ENCODE measurements at places on chromosomes 1 and 21. TPM values are rescaled to one million over a fixed set of nuclear protein-coding genes. Genes with fewer than 3 reads are reported as not detected.

The STIL gene
- total RNA-seq: 2.6 TPM

The NPHS2 gene
- total RNA-seq: not detected

The NIBAN1 gene
- 71.1 TPM for total RNA-seq

The GFI1 gene
- total RNA-seq: 0.15 TPM

The RHCE gene
- total RNA-seq: 0.15 TPM

The RHEX gene
- total RNA-seq: not detected

The S100A7A gene
- not detected for total RNA-seq

The GPR52 gene
- 0.50 TPM for total RNA-seq

The LAPTM5 gene
- not detected for total RNA-seq

The MYCL gene
- total RNA-seq: 0.15 TPM

The TSPEAR gene
- not detected for total RNA-seq
